ENCODE measurements at places on chromosomes 2 and 18.
A peak's percentile ranks its signal among the peaks of the same experiment; 100 is the strongest.

GRCh38 chr18:49725809-49726674, 87.3 kb downstream of the ACAA2 start:
- DNase-seq: no peak

DNA sequence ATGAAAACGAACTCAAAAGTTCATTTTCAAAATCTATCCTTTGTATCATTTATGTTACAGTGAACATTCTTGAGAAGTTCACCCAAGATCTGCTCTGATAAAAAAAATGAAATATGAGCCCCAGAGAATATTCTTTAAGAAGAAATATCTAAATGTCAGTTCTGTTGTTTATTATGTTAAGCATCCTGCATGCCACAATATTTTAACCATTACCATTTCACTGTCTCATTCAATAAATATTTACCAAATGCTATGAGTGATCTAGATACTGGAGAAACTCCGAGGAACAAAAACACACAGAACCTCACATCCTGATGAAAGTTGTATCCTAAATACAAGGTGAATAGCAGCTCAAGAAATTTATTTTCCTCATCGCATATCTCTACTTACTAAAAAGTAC, 170.2 kb downstream of the ZNF385B start:
- DNase-seq: no peak

DNA sequence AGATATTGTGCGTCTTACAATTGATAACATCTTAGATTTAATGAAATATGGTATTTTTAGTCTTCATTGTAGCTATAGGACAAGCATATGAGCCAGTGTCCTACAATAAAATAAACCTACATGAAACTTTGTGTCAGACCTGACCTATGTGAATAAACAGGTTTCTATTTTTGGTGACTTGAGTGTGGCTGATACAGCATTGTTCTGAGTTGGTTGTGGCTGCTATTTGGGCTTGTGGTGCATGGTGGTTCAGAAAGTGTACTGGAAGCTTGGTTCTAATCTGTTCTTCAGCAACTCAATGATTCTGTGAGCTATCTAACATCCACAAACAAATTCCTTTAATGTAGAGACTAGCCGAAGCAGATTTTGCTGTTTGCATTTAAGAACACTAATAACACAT, 64.9 kb upstream of the MAP2 start:
- no peak for DNase-seq

GRCh38 chr2:641872-642815, 35.1 kb downstream of the TMEM18 start:
- DNase-seq: no peak

DNA sequence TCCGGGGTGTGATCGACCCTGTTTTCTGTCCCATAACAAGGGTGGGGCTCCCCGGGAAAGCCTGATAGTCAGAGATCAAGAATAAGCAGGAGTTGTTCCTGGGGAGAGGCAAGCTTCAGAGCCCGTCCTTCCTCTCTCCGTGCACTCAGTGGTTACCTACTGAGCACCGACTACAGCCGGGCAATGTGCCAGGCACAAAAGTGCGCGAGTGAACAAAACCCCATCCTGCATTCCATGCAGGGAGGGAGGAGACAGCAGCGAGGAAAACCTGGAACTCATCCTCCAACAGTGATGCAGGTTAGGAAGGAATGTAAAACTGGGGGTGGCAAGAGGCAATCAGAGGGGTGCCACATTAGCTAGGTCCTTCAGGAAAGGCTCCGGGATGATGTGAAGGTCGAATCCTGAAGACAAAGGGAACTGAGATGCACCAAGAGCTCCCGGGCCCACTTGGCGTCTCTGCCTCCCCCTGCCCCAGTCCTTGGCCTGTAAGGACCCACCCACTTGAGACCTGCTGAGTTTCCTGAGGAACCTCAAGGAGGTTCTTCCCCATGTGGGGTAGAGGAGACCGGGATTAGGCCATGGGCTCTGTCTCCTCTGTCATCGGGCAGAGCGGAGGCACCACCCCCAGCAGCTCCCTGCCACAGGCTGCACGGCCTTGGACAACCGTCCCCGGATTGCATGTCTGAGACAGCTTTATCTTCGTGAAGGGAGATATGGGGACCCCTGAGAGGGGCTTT, 198.2 kb downstream of the NDUFA10 start:
- peak; percentile 3 for DNase-seq

GRCh38 chr18:11887328-11888128, 20.6 kb downstream of the MPPE1 start:
- DNase-seq: no peak

- DNase-seq: no peak
Observed at GRCh38 chr18:39796393-39796792, 2158.6 kb upstream of the PIK3C3 start.

- DNase-seq: no peak
Observed at GRCh38 chr2:183532514-183532913, 408.3 kb downstream of the NUP35 start.

DNA sequence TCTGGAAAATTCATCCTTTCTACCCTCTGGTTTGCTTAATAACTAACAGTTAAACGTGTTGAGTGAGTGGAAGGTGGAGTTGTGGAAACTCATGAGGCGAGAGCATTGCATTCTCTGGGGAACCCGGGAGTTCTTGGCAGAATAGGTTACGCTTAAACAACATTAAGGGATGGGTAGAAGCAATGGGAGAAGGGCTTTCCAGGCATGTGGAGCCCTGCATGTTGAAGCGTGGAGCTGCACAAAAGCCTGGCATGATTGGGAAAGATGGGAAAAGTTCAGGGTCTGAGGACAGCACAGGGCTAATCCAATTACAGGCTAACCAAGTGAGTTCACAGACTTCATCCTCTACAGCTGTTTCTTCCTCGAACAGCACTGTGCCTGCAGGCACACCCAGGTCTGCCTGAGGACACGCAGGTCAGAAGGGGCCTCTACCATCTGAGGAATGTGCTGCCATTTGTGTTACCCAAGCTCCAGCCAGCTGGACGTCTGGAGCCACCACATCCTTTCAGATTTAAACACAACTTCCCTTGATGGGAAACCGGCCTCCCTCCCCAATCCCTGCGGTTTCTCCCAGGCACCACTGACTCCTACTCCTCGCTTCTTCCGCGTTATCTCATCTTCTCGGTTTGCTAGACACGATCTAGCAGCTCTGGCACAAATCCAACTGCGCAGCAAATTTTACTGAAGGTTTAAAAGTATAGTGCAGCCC, 164.2 kb downstream of the ANTXR1 start:
- DNase-seq: no peak

DNA sequence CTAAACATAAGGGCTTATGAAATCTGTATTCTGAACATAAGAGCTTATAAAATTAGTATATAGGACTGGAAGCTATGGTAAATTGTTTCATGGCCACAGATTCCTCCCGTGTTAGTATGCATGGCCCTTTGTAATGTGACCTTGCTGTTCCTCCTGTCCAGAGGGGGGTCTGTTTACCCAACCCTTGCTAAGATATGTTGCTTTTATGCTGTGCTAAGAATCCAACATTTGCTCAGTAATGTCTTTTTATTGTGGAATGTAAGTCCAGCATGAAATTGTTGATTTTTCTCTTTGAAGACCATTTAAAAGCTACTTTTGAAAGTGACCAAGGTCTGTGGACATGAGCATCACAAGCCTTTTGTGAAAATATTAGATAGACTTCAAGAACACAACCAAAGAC, 485.4 kb downstream of the PARD3B start:
- DNase-seq: no peak

DNA sequence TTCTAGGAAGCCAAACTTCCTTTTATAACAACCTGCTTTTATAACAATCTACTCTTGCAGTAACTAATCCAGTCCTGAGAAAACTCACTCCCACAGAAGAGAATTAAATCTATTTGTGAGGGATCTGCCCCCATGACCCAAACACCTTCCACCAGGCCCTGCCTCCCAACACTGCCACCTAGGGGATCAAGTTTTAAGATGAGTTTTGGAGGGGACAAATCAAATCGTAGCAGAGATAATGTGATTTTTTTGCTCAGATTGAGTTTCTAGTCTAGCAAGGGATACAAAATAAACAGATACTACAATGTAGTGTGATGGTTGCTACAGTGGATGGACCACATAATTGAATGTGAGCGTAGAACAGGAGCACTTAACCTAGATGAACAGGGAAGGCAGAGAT, 52.2 kb downstream of the NCOA1 start:
- no peak for DNase-seq

DNA sequence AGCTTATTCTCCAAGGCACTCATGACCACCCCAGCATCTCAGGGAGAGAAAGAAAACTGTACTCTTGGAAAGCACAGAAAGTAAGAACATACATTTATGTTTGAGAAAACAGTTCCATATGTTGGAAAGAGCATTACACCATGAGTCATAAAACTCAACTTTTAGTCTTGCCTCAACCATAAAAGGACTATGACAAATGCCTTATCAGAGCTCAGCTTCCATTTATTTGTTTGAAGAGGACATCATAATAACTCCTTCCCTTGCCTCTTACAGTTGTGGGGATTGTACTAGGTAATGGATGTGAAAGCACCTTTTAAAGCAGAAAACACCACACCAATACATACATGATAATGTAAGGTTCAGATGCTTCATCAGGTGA, 370.8 kb downstream of the LNPK start:
- no peak for DNase-seq

GRCh38 chr18:48800466-48800865, 150.3 kb downstream of the SMAD7 start:
- no peak for DNase-seq

DNA sequence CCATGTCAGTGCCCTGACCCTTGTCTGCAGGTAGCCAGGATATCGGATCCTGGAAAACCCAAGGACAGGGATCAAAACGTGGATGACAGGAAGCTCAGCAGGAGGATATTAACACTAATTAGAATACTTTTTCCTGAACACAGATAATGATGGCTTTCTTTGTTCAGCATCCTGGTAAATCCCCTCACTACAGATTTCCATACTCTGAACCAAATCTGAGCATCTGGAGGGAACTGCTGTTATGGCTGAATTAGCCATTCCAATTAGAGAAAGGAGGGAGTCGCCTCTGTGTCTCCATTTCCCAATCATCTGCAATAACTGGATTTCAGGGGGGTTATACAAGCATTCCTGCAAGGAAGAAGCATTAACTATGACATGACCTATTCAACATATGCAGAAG, 24.4 kb downstream of the CXCR4 start:
- DNase-seq: peak; percentile 41

- no peak for DNase-seq
Observed at GRCh38 chr2:181810823-181811695, 80.5 kb upstream of the ITPRID2 start.

GRCh38 chr2:184037273-184037672, 561.1 kb upstream of the ZNF804A start:
- DNase-seq: no peak

- DNase-seq: peak; percentile 49
Observed at GRCh38 chr2:88831792-88832248, 140.3 kb downstream of the RPIA start.

GRCh38 chr18:39655341-39655740, 2089.7 kb upstream of the CELF4 start:
- no peak for DNase-seq

DNA sequence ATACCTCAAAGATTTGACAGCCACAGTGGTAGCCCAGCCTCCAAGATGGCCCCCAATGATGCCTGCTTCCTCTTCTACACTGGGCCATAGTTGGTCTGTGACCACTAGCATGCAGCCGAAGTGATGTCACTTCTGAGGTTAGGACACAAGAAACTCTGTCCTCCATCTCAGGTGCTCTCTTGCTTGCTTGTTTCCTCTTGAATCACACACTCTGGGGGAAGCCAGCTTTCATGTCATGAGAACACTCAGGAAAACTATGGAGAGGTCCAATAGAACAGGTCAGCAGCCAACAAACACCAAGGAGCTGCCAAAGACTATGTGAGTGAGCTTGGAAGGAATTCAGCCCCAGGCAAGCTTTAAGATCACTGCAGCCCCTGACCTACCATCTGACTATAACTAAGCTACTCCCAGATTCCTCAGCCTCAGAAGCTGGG, 3.3 kb upstream of the ADAM17 start:
- no peak for DNase-seq

All from D341Med (cell line).